ENCODE measurements at places on chromosomes 1 and 21.

DNA sequence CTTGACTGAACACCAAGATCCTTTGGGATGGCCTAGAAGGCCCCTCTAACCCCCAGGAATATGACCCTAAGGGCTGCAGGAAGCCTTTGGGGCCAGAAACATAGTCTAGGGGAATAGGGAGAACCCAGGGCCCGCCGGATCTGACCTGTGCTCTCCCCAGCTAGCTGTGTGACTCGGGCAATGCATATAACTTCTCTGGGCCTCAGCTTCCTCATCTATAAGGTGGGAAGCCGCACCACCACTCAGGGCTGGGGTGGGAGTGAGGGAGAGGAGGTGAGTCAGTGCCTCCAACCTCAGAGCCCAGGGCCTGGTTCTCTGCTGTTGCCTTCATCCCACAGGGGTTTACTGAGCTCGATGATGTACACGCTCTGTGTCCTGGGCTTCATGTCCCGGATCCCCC lies 434.4 kb downstream of the PTPRU start:
- DNase-seq, result no peak

DNA sequence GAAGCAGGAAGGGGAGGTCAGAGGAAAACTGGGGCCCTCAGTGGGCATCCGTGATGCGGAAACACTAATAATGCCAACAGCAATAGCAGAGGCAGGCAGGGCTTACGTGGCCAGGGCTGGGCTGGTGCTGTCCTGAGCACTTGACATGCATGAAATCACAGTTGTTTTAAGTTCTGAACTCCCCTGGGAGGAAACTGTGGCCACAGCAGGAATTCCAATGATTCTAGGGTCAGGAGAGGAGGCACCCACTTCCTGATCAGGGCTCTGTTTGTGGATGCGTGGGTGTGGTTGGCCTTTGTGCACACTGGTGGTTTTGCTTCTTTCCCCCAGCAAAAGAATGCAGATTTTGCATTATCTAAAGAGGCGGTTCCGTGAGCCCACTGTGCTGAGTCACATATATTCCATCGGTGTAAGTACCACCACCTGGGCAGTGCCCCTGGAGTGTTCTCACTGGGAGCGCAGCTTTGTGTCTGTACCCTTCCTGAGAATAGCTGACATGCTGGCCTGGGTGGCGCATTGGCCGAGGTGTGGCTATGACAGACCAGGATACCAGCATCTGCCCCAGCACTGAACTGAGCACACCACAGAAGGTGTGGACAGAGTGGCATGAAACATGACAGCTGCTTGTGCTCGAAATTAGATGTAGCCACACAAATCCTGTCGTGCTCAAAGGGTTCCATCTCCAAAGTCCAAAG lies 71.0 kb downstream of the PDE9A start:
- DNase-seq, result peak; percentile 15

GRCh38 chr1:199297174-199297573 lies 658.3 kb downstream of the PTPRC start:
- no peak for DNase-seq

GRCh38 chr1:54052431-54052933 lies 522 bp downstream of the TMEM59 start:
- DNase-seq, result peak; percentile 25

GRCh38 chr1:219174460-219175211 lies 958 bp downstream of the LYPLAL1 start:
- no peak for DNase-seq

DNA sequence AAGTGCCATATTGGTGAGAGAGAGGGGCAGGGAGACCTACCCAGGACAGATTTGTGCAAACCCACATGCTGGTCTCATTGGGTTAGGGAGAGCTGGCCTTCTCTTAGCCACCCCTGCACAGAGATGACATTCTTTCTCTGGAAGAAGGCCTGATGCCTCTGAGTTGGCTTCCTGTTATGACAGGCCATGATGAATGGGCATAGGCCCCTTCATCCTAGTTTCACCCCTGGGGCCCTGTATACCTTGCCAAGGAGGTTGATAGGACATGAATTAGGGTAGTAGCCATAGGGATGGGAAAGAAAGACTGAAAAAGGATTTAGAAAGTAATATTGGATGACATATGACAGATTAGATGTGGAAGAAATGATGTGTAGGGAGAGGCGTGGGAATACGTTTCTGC lies 46.6 kb downstream of the TENT5C start:
- no peak for DNase-seq

DNA sequence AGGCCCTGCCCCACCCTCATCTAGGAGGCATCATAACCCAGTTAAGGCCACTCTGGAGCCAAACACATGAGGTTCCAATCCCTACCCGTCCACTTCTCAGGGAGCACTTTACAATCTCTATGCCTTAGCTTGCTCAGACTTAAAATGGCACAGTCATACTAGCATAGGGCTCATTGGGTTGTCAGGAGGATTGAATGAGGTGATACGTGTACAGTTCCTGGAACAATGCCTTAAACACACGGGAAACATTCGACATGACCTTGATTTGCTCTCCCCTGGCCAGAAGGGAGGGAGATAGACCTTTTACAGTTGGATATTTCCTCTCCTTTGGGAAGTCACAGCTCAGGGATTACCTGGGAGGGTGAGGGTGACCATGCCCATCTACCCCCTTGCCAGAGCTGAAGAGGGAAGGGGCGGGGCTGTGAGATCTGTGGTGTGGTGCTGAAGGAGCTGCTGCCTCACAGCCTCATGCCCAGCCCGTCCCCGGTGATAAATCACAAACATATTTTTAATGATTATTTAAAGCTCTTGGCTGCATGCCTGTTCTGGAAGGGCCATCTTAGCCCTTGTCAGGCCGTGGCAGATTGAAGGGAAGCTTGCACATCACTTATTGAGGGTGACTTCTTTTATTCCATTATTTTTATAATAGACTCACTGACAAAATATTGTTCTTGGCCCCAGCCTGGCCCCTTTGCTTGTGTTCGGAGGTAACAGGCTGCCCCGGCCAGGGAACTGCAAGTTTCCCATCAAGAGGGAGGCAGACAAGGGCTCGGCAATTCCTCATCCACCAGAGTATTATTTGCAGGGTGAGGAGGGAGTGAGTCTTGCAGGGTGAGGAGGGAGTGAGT lies 83.4 kb downstream of the FOXD2 start:
- DNase-seq, result no peak

GRCh38 chr1:33971018-33971710 lies 107.3 kb downstream of the HMGB4 start:
- DNase-seq, result no peak

- DNase-seq, result no peak
Observed at GRCh38 chr1:245874942-245875580, 632.0 kb downstream of the SMYD3 start.

DNA sequence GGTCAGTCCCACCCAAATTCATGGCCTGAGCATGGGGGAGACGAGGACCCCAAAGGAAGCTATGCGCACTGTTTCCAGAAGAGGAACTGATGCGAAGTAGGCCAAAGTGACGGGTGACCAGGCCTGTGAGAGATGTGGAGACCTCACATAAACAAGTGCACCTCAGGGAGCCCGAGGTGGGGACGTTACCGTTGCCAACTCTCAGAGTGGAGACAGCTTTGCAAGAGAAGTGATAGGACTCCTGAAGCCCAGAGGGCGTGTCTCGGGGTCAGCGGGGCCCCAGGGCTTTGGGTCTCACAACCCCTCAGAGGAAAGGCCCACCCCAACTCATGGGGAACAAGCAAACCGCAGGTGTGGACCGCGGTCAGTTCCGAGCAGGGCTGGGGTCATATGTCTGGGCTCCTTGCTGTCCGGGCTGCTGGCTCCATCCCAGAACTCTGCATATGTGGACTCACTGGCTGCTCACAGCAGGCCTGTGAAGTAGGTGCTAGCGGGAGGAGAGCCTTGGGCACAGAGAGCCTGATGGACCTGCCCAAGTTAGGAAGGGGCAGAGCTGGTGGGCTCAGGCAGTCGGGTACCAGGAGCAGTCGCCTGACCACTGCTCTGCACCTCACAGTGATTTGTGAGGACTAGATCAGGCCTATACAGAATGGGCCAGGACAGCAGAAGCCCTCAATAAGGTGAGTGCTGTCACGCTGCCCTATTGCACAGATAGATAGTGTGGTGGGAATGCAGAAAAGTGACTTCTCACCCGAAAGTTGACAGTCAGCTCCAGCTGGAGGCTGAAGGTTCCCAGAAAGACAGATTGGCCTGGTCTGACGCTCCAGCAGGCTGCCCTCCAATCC lies 26.2 kb downstream of the STUM start:
- no peak for DNase-seq

GRCh38 chr1:228292609-228292911 lies 84.7 kb downstream of the OBSCN start:
- DNase-seq, result no peak

- no peak for DNase-seq
Observed at GRCh38 chr1:170388489-170388888, 143.5 kb upstream of the GORAB start.

GRCh38 chr1:96710708-96711477 lies 10.7 kb upstream of the PTBP2 start:
- no peak for DNase-seq

DNA sequence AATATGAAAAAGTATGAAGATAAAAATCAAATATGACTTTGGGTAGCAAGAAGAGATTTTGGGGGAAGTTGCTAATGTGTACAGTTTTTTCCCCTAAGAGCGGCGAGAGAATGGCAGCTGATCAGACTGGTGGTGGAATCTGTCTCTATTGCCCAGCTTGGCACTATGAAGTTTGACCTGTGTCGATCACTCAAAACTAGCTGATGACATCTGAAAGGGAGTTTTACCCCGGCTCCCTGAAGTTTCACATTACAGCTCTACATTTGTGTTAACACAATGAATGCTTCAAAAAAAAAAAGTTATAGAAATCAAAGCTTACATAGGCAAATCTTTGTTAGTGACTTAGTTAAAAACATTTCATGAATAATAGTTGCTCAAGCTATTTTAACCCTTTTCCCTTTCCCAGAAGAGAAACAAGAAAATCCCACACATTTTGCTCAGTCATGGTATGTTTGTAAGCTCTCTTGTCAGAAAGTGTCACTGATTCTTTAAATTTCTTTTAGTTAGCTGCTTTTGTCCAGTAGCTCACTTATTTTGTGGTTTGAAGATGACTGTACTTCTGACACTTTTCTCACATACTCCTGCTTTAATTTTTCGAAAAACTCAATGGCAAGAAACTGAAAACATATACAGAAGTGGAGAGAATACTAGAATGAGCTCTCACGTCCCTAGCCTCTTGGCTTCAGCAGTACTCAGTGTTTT lies 41.3 kb downstream of the DYRK1A start:
- no peak for DNase-seq

- DNase-seq, result peak; percentile 85
Observed at GRCh38 chr1:200372095-200372884, 37.5 kb downstream of the ZNF281 start.

DNA sequence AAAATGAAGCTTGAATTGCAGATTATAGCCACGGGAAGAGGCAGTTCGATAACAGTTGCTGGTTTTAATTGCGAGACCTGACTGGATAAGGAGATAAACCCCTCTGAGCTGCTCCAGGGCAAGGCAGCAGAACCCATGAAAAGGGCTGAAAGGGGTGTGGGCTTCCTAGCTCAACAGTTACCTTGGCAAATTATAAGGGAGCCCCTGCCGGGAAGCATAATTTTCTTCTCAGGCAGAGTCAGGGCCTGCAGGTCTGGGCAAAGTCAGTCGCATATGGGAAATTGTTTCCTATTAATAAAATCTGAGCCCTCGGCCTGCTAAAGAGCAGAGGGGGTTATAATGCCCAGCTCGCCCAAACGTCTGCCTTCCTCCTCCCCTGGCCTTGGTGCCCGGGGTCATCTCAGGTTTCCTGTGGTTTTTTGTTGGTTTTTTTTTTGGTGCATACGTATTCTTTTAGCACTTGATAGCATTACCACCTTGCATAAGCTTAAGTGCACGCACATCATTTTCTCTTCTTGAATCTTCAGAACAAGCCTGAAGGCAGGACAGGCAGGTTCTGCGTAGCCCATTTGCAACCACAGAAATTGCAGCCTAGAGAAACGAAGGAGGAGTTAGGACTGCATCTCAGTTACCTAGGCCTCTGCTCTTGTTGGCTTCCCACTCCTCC lies 33.9 kb upstream of the SELENON start:
- no peak for DNase-seq

DNA sequence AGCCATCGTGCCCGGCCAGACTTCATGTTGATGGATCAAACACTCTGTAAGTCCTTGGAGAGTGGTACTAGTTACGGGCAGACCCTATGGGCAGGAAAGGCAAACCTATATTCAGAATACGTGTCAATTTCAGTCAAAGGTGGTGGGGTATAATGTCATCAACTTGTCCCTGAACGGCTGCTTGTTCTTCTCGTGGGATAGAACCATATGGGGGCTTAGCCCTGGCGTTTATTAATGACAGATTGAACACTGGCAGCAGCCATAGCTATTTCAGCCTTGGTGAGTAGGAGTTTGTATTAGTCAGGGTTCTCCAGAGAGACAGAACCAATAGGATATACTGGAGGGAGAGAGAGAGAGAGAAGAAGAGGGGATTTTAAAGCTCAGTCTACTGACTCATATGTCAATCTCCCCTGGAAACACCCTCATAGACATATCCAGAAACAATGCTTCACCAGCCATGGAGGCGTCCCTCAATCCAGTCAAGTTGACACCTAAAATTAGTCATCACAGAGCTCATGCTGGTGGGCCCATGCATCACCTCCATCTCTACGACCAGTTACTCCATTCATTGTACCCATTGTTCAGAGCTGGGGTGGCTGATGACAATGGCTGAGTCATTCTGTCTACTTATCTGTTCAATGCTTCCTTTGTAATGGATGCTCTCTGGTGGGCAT lies 16.1 kb upstream of the AQP10 start:
- no peak for DNase-seq

GRCh38 chr1:23615423-23615822 lies 56.1 kb upstream of the ID3 start:
- no peak for DNase-seq

GRCh38 chr1:245453541-245453940 lies 298.8 kb downstream of the KIF26B start:
- DNase-seq, result no peak

- DNase-seq, result peak; percentile 78
Observed at GRCh38 chr1:182786223-182786994, 3.2 kb upstream of the NPL start.

- no peak for DNase-seq
Observed at GRCh38 chr21:26171258-26172100, 909 bp upstream of the APP start.

GRCh38 chr1:179925922-179926849 lies 28.4 kb upstream of the CEP350 start:
- DNase-seq, result peak; percentile 6

GRCh38 chr1:105684714-105685113 lies 1371.8 kb upstream of the PRMT6 start:
- no peak for DNase-seq

- no peak for DNase-seq
Observed at GRCh38 chr21:33560965-33561364, 18.1 kb downstream of the SON start.

DNA sequence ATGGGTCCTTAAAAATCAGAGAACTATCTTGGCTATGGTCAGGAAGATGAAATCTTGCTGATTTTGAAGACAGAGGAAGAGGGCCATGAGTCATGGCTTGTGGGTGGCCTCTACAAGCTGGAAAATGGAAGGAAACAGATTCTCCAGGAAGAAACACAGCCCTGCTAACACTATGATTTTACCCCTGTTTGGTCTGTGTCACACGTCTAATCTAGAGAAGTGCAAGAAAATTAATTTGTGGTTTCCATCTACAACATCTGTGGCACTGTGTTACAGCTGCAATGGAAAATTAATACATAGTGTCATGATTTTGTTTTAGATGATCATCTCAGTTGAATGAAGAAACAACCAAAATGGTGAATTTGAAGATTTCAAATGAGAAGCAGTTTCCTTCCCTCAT lies 288.7 kb upstream of the NRIP1 start:
- no peak for DNase-seq

Data from A549 (cell line).